ENCODE measurements at places on chromosomes 6 and 20.

- H3K27ac ChIP-seq = peak overlapping the region; percentile 26
- peaks cover 23% of the 10 kb centered on the region for H3K4me1 ChIP-seq
- peak overlapping the region; percentile 12 for H3K4me3 ChIP-seq
- no peaks in the 10 kb centered on the region for H3K36me3 ChIP-seq
Measured at GRCh38 chr20:62740286-62741141, 31.9 kb downstream of the NTSR1 start.

GRCh38 chr6:31352683-31353383, 4.1 kb downstream of the HLA-B start:
- H3K27me3 ChIP-seq = no peaks in the 10 kb centered on the region
- DNase-seq = no peak
- no peak overlapping the region for H3K27ac ChIP-seq
- H3K4me1 ChIP-seq = peaks cover 16% of the 10 kb centered on the region
- H3K36me3 ChIP-seq = peaks cover 9% of the 10 kb centered on the region
- H3K4me3 ChIP-seq = no peak overlapping the region

- no peaks in the 10 kb centered on the region for H3K36me3 ChIP-seq
- no peaks in the 10 kb centered on the region for H3K4me1 ChIP-seq
- DNase-seq = no peak
- peaks cover 25% of the 10 kb centered on the region for H3K27me3 ChIP-seq
Measured at GRCh38 chr6:84763003-84763885, 1.2 kb downstream of the TBX18 start.

- no peak overlapping the region for H3K4me3 ChIP-seq
- H3K27ac ChIP-seq = no peak overlapping the region
- no peaks in the 10 kb centered on the region for H3K27me3 ChIP-seq
- H3K36me3 ChIP-seq = no peaks in the 10 kb centered on the region
Measured at GRCh38 chr6:20044883-20045282, 167.4 kb downstream of the MBOAT1 start.

DNA sequence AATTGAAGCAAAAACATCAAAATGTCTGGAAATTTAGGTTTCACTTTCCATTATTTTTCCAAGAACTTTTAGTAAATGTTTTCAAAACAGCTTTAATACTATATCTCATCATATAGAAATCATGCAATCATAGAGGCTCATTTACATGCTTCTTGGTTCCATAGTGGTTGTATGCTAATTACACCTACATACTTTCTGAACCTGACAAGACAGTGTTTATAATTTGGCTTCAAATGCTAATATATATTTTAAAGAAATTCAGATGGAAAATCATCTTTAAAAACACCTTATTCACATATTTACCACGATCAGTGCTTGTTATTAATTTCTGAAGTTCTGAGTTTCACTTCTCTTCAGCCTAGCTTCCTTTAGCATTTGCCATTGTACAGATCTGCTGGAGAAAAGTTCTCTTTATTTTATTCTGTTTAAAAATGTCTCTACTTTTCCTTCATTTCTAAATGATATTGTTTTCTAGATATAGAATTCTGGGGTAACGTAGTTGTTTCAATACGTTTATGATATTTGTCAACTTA, 89.9 kb downstream of the PLCB1 start:
- no peaks in the 10 kb centered on the region for H3K27me3 ChIP-seq
- no peaks in the 10 kb centered on the region for H3K36me3 ChIP-seq
- peaks cover 16% of the 10 kb centered on the region for H3K4me1 ChIP-seq
- no peak overlapping the region for H3K4me3 ChIP-seq
- no peak for DNase-seq
- H3K27ac ChIP-seq = no peak overlapping the region

- H3K27me3 ChIP-seq = peaks cover 97% of the 10 kb centered on the region
- H3K4me3 ChIP-seq = peak overlapping the region; percentile 58
- peaks cover 6% of the 10 kb centered on the region for H3K4me1 ChIP-seq
Measured at GRCh38 chr20:62972845-62973745, 20.6 kb downstream of the SLC17A9 start.

- no peak overlapping the region for H3K27ac ChIP-seq
- no peaks in the 10 kb centered on the region for H3K36me3 ChIP-seq
- H3K4me3 ChIP-seq = no peak overlapping the region
- H3K4me1 ChIP-seq = no peaks in the 10 kb centered on the region
- no peaks in the 10 kb centered on the region for H3K27me3 ChIP-seq
Measured at GRCh38 chr6:134097114-134097707, 44.8 kb upstream of the SLC2A12 start.

- no peaks in the 10 kb centered on the region for H3K27me3 ChIP-seq
- H3K4me3 ChIP-seq = no peak overlapping the region
- no peaks in the 10 kb centered on the region for H3K4me1 ChIP-seq
- no peak for DNase-seq
- no peaks in the 10 kb centered on the region for H3K36me3 ChIP-seq
Measured at GRCh38 chr6:21883595-21884328, 290.2 kb downstream of the SOX4 start.

GRCh38 chr6:170433163-170434116, 119.7 kb downstream of the PSMB1 start:
- peaks cover 9% of the 10 kb centered on the region for H3K4me1 ChIP-seq
- H3K4me3 ChIP-seq = no peak overlapping the region
- H3K27ac ChIP-seq = no peak overlapping the region
- H3K27me3 ChIP-seq = peaks cover 52% of the 10 kb centered on the region

GRCh38 chr6:26233649-26234420, 131.2 kb upstream of the BTN3A2 start:
- peak overlapping the region; percentile 88 for H3K27ac ChIP-seq
- peaks cover 8% of the 10 kb centered on the region for H3K27me3 ChIP-seq
- H3K4me1 ChIP-seq = no peaks in the 10 kb centered on the region

GRCh38 chr6:118252474-118252873, 295.6 kb upstream of the PLN start:
- H3K36me3 ChIP-seq = no peaks in the 10 kb centered on the region
- H3K4me1 ChIP-seq = no peaks in the 10 kb centered on the region
- H3K4me3 ChIP-seq = no peak overlapping the region
- no peaks in the 10 kb centered on the region for H3K27me3 ChIP-seq

GRCh38 chr20:10961651-10962288, 288.0 kb upstream of the JAG1 start:
- H3K4me1 ChIP-seq = peaks cover 2% of the 10 kb centered on the region
- H3K4me3 ChIP-seq = no peak overlapping the region
- H3K36me3 ChIP-seq = no peaks in the 10 kb centered on the region

DNA sequence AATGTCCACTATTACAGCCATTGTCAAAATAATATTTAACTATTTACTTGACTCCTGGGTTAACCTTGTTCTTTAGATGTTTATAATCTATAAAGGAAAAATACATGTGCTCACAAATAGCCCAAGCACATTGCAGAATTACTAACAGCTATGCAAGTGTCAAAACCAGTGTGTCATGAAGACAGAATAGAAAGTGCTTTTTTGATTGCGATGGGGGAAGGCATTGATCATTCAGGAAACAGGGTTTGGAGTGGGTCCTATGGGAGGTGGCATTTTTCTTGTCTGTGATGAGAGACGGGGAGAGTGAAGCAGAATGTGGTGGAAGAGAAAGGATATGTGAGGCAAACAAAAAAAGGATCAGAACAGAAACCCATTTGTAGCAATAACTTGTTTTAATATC, 1.0 kb upstream of the AGPAT4 start:
- H3K27me3 ChIP-seq = no peaks in the 10 kb centered on the region
- no peak overlapping the region for H3K27ac ChIP-seq
- no peak overlapping the region for H3K4me3 ChIP-seq

DNA sequence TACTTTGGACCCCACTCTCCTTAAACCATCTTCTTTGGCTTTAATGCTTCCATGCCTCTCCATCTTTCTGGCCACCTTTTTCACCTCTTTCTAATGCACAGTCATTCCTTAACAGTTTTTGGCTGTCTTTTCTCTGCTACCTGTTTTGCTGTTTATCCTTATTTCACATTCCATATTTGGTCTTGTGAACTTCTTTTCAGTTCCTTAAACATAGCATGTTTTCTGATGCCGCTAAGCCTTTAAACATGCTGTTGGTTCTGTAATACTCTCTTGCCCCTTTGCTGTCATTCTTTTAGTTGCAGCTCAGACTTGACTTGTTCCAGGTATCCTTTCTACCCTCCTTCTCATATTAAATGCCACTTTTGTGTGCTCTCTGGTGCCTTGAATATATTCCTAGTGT, 35.8 kb downstream of the TOP1 start:
- H3K4me1 ChIP-seq = no peaks in the 10 kb centered on the region
- no peak overlapping the region for H3K4me3 ChIP-seq
- DNase-seq = no peak
- H3K27ac ChIP-seq = no peak overlapping the region
- no peaks in the 10 kb centered on the region for H3K27me3 ChIP-seq
- H3K36me3 ChIP-seq = no peaks in the 10 kb centered on the region

GRCh38 chr20:46784436-46785127, 75.1 kb downstream of the SLC2A10 start:
- H3K4me3 ChIP-seq = no peak overlapping the region
- no peaks in the 10 kb centered on the region for H3K36me3 ChIP-seq
- H3K27ac ChIP-seq = no peak overlapping the region
- H3K4me1 ChIP-seq = no peaks in the 10 kb centered on the region

- H3K4me1 ChIP-seq = no peaks in the 10 kb centered on the region
- DNase-seq = no peak
- no peak overlapping the region for H3K27ac ChIP-seq
- no peak overlapping the region for H3K4me3 ChIP-seq
Measured at GRCh38 chr6:91877994-91878393, 1291.1 kb upstream of the MAP3K7 start.

- no peaks in the 10 kb centered on the region for H3K4me1 ChIP-seq
- DNase-seq = no peak
- H3K27me3 ChIP-seq = no peaks in the 10 kb centered on the region
- H3K36me3 ChIP-seq = no peaks in the 10 kb centered on the region
Measured at GRCh38 chr6:139433631-139434419, 59.4 kb upstream of the CITED2 start.

DNA sequence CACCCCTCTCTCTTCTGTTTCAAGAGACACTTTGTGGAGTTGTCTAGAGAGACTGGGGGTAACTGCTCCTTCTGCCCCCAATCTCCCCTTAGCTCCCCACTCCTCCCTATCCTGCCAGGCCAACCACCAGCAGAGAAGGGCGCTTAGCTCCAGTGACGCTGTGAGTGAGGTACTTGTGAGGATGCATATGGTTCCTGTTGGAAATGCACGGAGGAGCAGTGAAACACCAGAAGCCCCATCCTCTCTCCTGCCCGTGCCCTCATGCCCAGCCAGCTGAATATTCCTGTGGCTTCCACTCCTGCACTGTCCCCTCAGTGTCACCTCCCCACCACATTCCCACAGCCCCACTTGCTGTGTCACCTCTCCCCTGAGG, 11.9 kb downstream of the NT5E start:
- H3K4me3 ChIP-seq = no peak overlapping the region
- peaks cover 6% of the 10 kb centered on the region for H3K4me1 ChIP-seq
- no peaks in the 10 kb centered on the region for H3K36me3 ChIP-seq
- DNase-seq = no peak

DNA sequence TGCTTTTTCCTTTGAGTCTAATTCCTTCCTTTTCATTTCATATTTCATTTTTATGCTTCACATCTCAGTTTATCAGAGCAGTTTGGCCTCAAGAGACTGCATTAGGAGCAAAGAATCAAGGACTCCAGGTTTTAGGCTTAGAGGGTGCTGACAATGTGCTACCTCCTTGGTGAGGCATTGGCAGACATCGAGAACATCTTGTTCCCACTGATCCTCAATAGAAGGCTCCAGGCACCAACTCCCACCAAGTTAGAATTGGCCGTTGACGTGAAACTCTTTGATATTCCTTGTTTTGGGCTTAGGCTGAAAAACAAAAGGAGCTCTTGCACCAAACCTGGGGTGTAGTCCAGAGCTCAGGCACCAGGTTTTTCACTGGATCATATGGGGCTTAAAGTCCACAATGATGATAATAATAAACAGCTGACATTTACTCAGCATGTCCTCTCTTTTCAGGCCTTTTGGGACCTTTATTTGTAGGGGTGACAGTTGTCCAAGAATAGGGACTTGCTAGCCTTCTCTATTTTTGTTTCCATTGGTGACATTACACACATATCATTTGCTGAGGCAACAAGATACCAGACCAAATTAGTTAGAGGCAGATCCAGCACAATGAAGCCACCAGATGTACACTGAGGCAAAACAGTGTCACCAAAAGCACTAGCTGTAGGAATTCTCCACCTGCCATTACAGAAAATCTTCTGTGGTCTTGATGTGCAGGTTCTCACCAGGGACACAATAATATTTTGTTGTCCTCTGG, 81.0 kb upstream of the ENPP5 start:
- H3K27me3 ChIP-seq = no peaks in the 10 kb centered on the region
- no peaks in the 10 kb centered on the region for H3K36me3 ChIP-seq
- no peak for DNase-seq
- H3K4me1 ChIP-seq = no peaks in the 10 kb centered on the region
- H3K27ac ChIP-seq = no peak overlapping the region

- no peak overlapping the region for H3K4me3 ChIP-seq
- no peaks in the 10 kb centered on the region for H3K4me1 ChIP-seq
Measured at GRCh38 chr20:46240065-46240464, 68.2 kb downstream of the CDH22 start.

DNA sequence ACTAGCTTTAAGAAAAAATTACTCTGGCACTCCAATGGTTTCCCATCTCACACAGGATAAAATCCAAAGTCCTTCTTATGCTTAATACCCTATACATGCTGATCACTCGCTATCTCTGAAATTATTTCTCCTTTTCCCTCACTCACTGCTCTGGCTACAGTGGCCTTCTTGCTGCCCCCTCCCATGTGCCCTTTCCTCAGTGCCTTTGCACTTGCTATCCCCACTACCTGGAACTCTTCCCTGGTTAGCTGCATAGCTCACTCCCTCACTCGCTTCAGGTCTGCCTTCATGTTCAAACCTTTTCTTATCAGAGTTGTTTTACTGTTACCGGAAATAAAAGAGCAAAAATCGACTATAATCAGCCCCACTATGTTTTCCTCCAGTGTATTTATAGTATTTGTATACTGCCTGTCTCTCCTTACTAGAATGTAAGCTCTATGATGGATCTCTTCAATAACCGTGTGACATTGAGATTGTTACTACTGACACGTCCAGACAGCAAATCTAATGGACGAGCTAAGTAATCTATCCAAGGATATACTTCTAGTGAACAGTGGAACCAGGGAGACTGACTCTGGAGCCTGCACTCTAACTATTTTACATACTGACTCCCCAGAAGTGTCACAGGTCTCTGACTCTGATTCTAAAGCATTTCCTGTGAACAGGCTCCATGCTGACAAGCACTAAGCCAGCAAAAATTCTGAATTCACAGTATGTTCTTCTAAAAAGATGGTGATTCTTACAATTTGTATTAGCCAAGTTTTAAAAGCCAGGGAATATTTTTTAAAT, 25.1 kb downstream of the FKBP5 start:
- no peak overlapping the region for H3K27ac ChIP-seq
- no peaks in the 10 kb centered on the region for H3K36me3 ChIP-seq
- DNase-seq = no peak
- H3K27me3 ChIP-seq = no peaks in the 10 kb centered on the region

- DNase-seq = no peak
- no peak overlapping the region for H3K27ac ChIP-seq
Measured at GRCh38 chr20:35206802-35207201, 19.7 kb upstream of the MMP24 start.

DNA sequence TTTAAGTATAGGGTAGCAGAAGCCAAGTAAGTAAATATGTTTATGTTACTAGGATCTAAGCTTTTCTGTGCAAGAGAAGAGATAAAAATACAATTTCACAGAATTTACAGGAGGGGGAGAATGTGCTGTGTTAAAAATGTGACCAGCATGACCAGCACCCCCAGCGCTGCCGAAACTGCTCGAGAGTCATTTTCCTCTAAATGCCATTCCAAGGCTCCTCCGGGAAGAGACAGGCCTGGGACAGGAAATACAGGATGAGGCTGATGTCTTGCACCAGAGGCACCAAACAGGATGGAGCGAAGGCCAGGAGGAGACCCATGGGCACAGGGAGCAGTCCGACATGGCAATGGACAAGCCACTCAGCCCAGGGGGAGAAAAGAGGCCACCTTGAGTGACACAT, 21.1 kb downstream of the TAF4 start:
- H3K4me3 ChIP-seq = no peak overlapping the region
- H3K27me3 ChIP-seq = no peaks in the 10 kb centered on the region
- no peak for DNase-seq
- no peak overlapping the region for H3K27ac ChIP-seq

Data from esophagus squamous epithelium (tissue), 5 donors.